Activated effector memory CD4-positive, alpha-beta T cell treated with Interleukin-2 at 50 U/mL for 16 hours (primary cell): ENCODE measurements at places on chromosomes 12 and 14.

DNA sequence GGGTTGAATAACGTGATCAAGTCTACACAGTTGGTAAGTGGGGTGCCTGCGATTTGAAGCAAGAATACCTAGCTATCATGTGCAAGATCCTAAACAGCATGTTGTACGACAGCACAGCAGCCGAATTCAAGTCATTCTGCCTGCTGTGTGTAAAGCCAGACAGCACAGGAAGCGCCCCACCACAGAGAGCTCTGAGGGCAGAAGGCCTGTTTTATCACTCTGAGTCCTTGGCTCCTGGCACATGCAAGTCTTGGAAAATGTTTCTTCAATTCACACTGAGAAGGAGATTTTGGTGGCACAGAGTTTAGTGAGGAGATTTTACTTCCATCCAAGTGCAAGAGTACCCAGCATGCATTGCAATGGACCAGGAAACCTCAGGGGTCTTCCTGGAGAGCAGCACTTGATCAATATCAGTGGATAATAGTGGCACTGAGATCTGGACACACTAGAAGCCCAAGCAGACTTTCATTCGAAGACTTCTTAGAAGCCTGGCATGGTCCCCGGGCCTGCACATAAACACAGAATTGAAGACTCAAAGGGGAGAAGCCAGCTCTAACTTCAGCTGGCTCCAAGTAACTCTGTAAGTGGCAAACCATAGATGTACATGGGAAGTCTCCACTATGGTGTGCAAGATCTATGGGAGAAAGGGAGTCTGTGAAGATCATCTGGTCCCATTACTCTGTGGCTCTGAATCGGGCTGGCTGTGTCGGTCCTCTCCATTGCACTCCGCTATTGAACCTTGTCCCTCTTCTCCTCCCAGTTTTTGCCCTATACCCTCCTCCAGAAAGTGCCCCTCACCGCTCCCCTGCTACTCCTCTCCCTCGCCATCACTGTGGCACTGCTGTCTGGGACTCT is 1.5 kb upstream of the KRT1 start:
- DNase-seq: peak; percentile 12

DNA sequence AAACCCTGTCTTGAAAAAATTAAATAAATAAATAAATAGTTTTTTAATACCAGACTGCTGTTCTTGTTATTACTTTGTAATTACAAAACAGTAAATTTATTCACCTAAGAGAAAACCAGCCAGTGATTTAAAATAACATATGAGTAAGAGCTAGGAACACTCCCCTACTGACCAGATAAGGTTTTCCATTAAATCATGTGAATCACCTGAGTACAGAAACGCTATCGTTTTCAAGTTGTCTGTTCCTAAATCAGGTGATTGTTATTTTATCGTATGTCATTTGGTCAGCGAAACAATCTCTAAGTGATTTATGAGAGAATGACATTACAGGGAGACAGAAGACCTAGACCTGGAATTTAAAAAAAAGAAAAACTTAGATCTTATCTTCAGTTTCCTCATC is 47.3 kb downstream of the RPS29 start:
- no peak for DNase-seq

GRCh38 chr12:75892731-75893408 is 138.7 kb downstream of the PHLDA1 start:
- DNase-seq: no peak

GRCh38 chr12:111428081-111428727 is 22.5 kb downstream of the SH2B3 start:
- DNase-seq: no peak

- no peak for DNase-seq
These were observed 4.0 kb downstream of the VPS37B start for GRCh38 chr12:122891661-122892525.

DNA sequence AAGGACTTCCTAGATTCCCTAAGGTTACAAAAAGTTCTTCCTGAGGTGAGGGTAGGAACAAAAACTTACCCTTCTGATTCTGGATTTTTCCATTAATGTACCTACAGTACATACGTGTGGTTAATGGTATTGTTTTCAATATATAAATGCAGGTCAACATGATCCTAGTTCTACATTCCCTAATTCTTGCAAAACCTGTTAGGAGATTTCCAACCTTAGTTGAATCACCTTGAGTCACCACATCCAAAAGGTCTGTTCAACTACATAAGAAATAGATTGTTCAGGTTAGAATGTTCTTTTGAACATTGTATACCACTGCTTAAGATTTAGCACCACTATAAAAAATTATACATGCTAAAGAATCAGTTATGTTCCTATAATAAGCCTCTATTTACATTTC is 118.9 kb downstream of the GARIN6 start:
- no peak for DNase-seq

DNA sequence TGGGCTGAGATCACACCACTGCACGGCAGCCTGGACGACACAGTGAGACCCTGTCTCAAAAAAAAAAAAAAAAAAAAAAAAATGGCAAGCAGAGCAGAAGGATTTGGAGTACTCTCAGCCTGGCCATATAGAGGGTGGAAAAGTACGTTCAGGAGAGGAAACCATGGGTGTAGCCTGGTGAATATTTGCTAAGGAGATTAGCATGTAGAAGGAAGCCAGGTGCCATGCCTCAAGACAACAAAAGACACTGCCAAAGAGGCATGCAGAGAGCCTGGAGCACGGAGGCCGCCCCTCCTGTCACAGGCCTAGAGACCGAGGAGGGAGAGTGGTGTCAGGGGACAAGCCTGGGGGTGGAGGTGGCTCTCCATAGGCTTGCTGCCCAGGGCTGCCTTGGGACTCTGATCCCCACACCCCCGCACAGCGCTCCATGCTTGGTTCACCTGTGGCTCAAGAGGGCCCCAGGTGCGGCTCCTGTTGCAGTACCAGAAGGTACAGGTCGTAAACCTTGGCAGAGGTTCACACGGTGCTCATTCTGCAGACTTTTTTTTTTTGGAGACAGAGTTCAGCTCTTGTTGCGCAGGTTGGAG is 27.9 kb upstream of the DEGS2 start:
- DNase-seq: no peak

DNA sequence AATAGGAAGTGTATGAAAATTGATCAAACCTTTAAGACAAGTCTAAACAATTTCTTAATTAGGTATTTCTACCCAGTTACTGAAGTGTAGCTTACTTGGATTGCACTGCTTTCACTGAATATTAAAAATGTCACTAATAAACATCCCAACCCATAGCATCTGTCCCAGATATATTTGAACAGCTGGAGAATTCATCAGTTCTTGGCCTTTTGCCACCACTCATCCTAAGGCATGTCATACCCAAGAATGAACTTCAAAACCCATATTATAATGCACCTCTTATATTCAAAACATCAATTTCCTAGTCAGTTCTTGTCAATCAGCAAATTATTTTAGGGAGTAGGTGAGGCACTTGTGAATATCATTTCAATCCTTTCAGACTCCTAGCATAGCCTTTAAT is 392.3 kb downstream of the PAWR start:
- no peak for DNase-seq
